ENCODE measurements at places on chromosomes 2 and 18. TPM values are rescaled to one million over a fixed set of nuclear protein-coding genes. Genes with fewer than 3 reads are reported as not detected.

Gene CCDC85A
- total RNA-seq, result 24.3 TPM

DNA sequence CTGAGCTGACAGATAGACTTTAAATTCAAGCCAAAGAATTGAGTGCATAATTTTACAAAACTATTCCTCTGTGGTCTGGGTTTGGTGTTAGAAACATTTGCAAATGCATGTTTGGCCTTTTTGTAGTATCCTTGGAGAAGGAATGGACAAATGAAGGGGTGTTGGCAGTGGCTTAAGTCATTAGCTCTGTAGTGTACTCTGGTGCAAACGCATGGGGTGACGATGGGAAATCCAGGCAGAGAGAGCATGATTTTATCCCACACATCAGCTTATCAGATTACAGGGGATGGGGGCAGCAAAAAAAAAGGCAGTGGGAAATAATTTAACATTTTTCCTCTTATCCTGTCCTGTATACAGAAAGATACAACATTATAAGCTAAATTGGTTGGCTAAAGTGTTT is 320.6 kb downstream of the ZNF516 start:
- no peak for DNase-seq

DNA sequence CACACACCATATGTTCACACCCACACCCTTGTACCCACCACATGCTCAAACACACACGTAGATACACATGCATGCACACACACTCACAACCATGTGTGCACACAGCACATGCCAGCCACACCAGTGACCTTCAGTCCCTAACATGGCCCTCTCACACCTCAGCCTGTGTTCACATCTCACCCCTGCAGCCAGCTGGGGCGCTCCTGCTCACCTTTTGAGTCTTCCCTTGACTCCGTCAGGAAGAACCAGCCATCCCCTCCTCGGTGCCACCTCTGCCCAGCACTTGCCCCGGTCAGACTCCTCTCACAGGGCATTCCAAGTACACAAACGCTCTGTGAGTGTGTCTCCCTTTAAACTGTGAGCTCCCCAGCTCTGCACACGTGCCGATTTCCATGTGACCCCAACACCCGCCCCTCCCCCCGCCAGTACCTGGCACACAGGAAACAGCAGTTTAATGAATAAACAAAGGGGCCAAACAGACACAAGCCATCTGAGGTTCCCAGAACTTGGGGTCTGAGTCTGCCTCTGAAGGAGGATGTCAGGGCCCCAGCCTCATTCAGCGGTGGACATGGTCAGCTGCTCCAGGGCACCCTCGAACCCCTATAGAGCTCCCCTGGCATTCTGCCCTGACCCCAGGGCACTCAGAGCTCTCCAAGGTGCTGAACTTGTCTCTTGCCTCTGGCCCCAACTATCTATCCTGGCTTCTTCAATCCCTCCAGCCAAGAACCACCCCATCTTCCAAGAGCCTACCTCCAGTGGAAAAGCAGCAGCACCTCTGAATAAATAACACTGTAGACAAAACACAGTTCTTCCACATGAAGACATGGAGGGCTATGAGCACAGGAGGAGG is 252.9 kb downstream of the ATAD2B start:
- no peak for DNase-seq

Gene DLGAP1
- total RNA-seq, result 30.7 TPM

Gene R3HDM1
- 31.2 TPM for total RNA-seq

Gene EVA1A
- 3.4 TPM for total RNA-seq
